ENCODE measurements at places on chromosomes 2 and 18.
A peak's percentile ranks its signal among the peaks of the same experiment; 100 is the strongest.

DNA sequence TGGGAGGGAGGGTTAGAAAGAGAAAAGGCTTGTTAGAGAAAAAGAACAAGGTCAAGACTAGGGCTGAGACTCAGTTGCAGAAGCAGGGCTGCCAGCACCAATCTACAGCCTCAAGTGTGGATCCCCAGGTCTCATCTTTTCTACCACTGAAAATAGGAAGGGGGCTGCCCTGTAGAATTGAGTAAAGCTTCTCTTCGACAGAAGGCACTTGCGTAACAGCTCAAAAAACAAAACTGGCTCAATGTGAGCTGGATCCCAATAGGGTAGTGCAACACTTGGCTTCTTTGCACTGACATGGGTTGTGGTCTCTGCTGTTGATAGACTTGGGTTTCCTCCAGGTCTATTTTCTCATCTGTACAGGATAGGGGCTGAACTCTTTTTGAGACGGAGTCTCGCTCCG, 1.8 kb upstream of the MPV17 start:
- no peak for DNase-seq

DNA sequence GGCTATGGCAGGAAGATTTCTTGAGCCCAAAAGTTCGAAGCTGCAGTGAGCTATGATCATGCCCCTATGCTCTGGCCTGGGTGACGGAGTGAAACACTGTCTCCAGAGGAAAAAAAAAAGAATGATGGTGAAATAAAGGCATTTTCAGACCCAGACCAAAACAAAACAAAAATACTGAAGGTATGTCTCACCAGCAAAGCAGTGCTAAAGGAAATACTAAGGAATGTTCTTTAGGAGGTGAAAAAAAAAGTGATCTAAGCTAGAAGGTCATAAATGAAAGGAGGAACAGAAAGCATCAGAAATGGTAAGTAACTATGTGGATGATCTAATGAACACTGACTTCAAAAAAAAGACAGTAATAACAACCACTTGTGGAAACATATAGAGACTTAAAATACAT, 18.7 kb downstream of the SS18 start:
- no peak for DNase-seq

- peak; percentile 6 for DNase-seq
Observed at GRCh38 chr2:41414486-41415230, 633.2 kb upstream of the PKDCC start.

- DNase-seq, result no peak
Observed at GRCh38 chr2:3645745-3646389, 12.1 kb upstream of the ALLC start.

DNA sequence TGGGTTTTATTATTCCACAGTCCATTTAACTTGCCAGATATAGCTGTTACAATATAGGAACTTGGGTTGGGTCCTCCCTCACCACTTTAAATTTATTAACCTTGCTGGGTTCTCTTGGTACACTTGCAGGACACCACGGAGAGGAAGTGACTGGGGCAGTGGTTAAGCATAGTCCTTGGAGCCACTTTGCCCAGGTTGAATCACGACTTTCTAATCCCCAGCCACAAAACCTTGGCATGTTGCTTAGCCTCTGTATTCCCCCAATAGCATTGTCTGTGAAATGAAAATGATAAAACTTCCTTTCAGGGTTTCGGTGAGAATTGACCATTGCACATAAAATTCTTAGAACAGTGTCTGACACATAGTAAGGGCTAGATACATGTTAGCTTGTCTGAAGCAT, 221.2 kb downstream of the IRS1 start:
- DNase-seq, result no peak

GRCh38 chr18:2908946-2909335, 62.1 kb downstream of the EMILIN2 start:
- DNase-seq, result no peak

GRCh38 chr18:30960661-30961060, 81.9 kb downstream of the DSC3 start:
- DNase-seq, result no peak

DNA sequence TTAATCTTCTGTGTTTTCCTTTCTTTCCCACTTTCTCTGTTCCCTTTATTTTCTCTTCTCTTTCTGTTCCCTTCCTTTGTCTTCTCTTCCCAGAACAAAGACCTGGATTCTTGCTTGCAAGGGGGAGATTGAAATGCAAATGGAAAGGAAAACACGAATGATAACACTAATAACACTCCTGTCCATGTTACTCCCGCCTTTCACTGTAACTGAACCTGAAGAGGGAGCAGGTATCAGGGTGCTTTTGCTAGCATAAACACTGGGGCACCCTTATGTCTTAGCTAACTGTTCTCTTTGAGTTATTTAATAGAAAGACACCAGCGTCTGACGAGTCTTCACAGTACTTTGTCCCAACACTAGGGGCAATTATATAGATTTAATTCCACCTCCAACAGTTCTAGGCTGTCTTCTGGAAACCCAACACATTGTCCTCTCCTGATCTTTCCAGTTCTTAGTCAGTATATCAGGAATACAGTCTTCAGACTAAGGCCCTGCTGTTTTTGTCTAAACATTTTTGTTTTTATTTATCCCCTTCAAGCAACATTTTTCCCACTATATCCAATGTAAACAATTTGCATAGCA, 99.2 kb downstream of the PTPRM start:
- DNase-seq, result no peak

DNA sequence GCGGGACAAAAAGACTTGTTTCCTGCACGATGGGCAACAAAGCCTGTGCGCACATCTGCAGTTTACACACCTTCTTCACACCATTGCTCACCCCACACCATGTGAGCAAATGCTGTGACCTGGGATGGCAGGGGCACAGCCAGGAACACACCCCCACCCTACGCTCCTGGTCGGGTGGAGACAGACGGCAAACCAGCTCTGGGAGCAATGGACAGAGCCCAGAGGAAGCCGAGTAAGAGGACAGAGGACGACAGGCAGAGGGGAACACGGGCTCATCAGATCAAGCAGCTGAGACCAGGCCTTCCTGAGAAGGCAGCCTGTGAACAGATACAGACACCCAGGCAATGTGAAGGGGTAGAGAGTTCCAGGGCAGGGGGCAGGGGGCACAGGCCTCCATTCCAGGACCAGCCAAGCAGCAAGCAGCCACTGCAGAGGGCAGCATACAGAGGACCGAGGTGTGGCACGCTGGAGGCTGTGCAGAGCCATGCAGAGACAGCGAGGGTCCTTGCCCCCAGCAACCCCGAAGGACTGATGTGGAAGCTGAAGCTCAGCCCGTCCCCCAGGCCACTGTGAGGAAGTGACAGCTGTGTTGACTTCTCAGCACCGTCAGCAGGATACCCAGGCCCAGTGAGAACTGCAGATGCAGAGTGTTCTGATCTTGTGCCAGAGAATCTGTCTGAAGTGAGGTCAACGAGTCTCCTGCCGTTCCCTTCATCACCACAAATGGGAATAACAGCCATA, 46.2 kb downstream of the PARD6G start:
- DNase-seq, result no peak

DNA sequence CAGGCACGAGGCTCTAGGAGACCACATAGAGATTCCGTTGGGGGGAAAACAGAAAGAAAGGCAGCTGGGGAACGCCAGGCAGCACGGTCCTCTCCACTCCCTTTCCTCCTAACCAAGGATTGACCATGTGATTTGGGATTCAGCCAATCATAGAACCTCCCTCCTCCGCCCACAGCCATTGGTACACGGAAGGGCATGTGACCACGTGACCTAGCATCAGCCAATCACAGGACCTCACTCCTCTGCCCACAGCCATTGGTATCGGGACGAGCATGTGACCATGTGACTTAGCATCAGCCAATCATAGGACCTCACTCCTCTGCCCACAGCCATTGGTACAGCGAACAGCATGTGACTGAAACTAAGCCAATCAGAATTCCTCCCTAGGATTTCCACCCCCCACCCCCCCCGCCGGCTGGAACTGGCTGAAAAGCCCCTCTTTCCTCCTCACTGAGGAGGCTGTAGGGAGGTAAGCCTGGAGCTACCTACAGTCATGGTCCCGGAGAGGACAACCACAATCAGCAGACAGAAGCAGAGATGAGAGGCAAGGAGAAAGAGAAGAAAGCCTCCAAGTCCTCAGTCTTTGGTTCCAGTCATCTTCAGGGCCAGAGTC, 7.6 kb downstream of the SERPINE2 start:
- no peak for DNase-seq

DNA sequence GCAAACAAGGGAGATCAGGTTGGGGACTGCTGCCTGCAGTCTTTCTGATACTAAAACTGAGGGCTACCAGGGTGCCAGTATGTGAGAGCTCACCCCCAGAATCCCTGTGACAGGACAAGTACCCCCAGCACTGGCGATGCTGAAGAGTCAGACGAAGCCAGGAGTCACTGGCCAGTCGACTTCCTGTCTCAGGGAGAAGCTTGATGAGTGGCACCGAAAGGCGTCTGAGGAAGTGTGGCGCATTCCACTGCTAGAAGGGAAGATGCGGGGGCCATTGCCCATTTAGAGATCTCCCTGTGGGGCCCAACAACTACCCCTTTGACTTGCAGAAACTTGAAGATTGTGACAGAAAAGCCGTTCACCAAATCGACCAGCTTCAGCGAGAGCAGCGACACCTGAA, 22.0 kb downstream of the MXD1 start:
- DNase-seq, result no peak

- no peak for DNase-seq
Observed at GRCh38 chr18:9612215-9612830, 2.0 kb downstream of the PPP4R1 start.

GRCh38 chr2:144515099-144515695, 4.7 kb downstream of the ZEB2 start:
- DNase-seq, result no peak

DNA sequence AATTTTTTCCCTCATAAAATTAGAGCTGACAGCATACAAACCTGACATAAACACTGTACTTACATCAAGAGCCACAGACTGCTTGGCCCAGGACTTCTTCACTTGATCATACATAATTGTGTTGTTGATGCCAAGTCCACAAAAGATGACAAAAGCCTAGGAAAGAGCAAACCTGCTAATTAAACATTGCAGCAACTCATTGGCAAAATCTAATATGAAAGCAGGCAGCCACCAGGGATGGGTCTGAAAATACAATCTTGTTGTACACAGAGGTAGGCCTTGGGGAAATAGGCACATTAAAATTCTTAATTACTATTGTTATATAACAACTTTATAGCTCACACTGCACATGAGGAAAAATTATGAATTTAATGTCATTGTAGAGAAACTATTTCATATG, 255.8 kb downstream of the PDE11A start:
- DNase-seq, result no peak

GRCh38 chr2:238130111-238130695, 8.3 kb upstream of the KLHL30 start:
- no peak for DNase-seq

- no peak for DNase-seq
Observed at GRCh38 chr2:46393347-46393820, 86.0 kb upstream of the TMEM247 start.

GRCh38 chr2:216126943-216127342, 17.8 kb downstream of the XRCC5 start:
- no peak for DNase-seq

DNA sequence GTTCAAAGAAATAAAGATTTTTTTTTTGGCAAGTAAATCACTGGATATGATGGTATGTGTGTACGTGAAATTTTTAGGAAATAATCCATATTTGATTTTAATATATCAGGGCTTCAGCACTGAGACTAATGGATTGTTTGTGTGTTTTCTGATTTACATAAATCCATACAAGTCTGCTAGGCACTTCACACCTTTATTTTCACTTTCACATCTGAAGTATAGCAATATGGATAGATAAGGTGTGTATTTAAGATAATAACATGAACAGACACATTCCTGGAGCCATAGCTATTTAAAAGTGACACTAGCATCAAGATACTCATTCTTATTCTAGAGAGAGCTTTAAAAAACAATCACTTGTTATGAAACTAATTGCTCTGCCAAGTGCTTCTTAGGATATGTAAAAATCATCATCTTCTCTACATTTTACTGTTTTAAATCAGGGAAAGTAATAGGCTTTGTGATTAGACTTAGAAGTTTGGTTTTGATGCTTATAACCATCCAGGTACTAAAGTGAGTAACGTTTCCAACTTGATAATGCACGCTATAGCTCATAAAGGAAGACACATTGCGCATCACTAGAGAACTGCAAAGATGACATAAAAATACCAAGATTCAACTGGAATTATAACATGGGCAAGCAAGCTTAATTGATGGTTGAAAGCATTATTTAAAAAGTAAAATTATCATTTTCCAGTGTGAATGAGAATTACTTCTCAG, 208.9 kb downstream of the ZEB2 start:
- DNase-seq, result no peak

DNA sequence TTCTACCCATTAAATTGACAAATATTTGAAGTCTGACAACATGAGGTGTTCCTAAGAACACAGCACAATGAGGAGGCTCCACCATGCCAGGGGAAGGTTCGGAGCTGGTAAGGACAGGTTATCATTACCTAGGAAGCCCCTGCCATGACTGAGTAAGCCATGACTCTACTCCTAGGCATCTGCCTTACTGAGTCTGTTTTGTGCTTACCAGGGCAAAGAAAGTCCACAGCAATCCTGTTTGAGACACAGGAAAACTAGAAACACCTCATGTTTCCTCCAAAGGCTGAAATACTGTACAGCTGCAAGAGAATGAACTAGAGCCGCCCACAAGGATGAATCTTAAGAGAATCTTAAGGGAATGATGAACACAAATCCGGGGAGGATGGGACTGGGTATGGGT, 11.6 kb downstream of the TGFBRAP1 start:
- DNase-seq, result no peak

GRCh38 chr2:45797451-45798230, 146.2 kb downstream of the PRKCE start:
- DNase-seq, result no peak

- DNase-seq, result no peak
Observed at GRCh38 chr2:95530734-95531133, 46.2 kb upstream of the TRIM43B start.

GRCh38 chr2:183105402-183106134, 18.7 kb upstream of the NUP35 start:
- no peak for DNase-seq

GRCh38 chr2:70921839-70922234, 13.9 kb upstream of the ATP6V1B1 start:
- DNase-seq, result no peak

DNA sequence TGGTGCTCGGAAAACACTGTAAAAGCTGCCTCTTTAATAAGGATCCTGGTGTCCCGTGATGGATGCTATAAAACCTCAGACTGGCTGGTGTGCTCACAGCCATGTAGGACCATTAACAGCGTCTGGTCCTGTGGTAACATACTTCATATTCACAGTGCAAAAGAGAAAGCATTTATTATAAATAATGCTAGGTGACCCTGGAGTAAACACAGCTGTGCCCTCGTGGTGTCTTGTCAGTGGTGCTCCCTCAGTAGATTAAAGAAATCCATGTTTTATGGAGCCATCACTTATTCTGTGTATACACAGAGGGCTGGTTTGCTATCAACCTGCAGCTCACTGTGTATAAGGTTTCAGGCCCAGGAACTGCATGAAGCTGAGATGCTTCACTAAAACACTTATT, 106.9 kb downstream of the CDK15 start:
- DNase-seq, result no peak

DNA sequence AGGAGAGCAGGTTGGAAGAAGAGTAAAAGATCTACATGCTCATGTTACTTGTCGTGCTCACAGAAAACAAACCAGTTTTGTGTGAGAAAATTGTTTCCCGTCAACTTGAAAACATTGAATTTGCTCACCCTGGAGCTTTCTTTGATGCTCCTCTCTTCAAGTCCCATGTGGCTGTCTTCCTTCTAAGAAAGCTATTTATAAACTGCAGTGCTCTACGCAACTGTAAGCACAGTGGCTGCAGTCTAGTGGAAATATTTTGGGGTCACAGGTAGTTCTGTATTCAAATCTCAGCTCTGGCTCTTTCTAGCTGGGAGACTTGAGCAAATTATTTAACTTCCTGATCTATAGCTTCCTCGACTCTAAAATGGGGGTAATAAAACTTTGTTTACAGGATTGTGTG, 211.8 kb downstream of the PLCL1 start:
- no peak for DNase-seq

Data from fibroblast of skin of left quadriceps (primary cell).